ENCODE measurements at places on chromosomes 1 and 21.
A peak's percentile ranks its signal among the peaks of the same experiment; 100 is the strongest.

GRCh38 chr1:24235921-24236788 is 49.1 kb upstream of the IFNLR1 start:
- DNase-seq, result no peak

- DNase-seq, result peak; percentile 40
Measured at GRCh38 chr1:41806472-41807155, 112.1 kb downstream of the HIVEP3 start.

DNA sequence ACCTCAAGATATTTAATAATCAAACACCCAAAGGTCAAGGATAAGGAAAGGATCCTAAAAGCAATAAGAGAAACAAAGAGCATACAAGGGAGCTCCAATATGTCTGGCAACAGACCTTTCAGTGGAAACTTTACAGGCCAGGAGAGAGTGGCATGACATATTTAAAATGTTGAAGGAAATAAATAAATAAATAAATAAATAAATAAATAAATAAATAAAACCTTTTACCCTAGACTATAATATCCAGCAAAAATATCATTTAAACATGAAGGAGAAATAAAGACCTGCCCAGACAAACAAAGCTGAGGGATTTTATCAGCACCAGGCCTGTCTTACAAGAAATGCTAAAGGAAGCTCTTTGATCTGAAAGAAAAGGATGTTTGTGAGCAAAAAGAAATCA is 367.8 kb upstream of the PBX1 start:
- DNase-seq, result no peak

- DNase-seq, result no peak
Measured at GRCh38 chr1:18580047-18580446, 50.6 kb upstream of the PAX7 start.

GRCh38 chr1:72885841-72886240 is 603.5 kb upstream of the NEGR1 start:
- no peak for DNase-seq

GRCh38 chr1:114691061-114691460 is 4.3 kb downstream of the AMPD1 start:
- DNase-seq, result no peak

DNA sequence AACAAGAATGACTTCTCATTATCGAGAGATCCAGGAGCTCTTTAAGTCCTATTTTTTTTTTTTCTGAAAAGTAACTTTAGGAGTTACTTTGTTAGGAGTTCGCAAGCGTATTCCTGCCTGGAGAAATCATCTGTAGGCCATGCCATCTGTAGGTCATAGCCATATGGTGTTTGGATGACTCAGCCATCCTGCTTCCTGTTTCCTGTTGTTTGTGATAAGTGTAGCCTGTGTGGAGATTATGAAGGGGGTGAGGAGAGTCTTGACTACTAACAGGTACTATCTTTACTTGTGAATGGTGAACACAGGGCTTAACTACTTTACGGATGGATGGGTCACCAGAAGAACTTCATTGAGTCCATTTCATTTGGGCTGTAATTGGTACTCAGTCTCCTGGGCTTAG is 327.2 kb downstream of the PTPRU start:
- DNase-seq, result no peak

GRCh38 chr21:43853851-43854772 is 10.9 kb upstream of the AGPAT3 start:
- DNase-seq, result no peak

DNA sequence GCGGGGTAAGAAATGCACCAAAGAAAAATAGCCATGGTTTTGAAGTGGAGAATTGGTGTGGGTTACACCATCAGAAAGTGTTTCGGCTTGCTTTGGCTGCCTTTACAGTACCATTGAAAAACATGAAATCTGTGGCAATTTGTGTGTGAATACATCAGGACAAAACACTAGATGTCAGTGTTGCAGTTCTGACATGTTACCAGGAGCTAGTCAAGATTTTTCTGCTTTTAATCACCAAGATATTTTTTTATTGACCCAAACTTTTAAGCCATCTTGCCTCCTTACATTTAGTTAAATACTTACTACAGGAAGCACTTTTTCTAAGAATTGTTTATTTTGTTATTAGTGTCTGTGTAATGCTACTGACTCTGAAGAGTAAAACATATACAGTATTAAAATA is 14.3 kb downstream of the RRP15 start:
- no peak for DNase-seq

GRCh38 chr1:93328809-93329760 is 16.6 kb upstream of the DR1 start:
- no peak for DNase-seq

- no peak for DNase-seq
Measured at GRCh38 chr1:11432526-11432925, 46.4 kb upstream of the DISP3 start.

GRCh38 chr1:16321176-16321867 is 31.0 kb downstream of the FBXO42 start:
- no peak for DNase-seq

GRCh38 chr1:46394108-46394871 is at the start of gene FAAH:
FAAH (plus strand) TSS chr1:46394317; CDS start chr1:46394349, 32 bp downstream.
- DNase-seq, result peak; percentile 53

DNA sequence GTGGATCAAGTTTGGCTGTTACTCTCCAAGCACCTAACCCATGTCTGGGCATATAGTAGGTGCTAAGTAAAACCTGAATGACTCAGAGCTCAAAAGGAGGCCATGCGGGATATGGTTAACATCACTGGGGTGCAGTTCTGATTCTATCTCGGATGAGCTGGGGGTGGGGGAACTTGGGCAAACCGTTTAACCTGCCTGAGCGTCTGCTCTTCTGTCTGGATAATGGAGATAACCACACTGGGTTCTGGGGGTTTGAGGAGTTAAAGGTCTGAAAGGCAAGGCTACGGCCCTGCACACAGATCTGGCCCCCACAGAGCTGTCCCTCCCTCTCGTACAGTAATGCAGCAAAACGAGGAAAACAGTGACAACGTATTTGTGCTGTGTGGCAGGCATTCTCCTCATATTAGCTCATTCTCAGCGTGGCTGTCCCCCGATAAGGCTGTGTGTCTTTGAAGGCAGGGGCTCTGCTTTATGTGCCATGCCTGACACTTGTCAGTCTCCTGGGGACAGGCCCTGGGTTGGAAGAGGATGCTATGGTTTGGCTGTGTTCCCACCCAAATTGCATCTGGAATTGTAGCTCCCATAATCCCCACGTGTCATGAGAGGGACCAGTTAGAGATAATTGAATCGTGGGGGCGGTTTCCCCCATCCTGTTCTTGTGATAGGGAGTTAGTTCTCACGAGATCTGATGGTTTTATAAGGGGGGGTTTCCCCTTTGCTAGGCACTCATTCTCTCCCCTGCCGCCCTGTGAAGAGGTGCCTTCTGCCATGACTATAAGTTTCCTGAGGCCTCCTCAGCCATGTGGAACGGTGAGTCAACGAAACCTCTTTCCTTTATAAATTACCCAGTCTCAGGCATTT is 6.8 kb upstream of the ALDH4A1 start:
- no peak for DNase-seq

DNA sequence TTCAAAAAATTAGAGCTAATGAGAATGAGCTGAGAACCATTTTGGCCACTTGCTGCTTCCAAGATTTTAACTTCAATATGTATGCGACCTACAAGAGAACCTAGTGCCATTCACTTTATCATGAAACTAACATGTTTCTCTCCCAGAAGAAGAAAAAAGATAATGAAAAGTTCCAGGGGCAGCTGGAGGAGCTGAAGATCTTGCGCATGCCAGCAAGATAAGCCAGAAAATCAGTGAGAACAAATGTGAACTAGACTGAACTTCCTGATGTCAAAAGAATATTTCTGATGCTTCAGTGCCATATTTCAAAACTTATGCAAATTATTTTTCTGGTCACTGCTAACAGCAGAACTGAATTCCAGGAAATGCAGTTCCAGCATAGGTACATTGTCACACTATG is 1265.1 kb downstream of the BRINP3 start:
- DNase-seq, result no peak

GRCh38 chr1:97802011-97802410 is 118.8 kb downstream of the DPYD start:
- no peak for DNase-seq

GRCh38 chr1:182109771-182110170 is 48.3 kb upstream of the ZNF648 start:
- no peak for DNase-seq

GRCh38 chr1:23984417-23985186 is 4.5 kb upstream of the SRSF10 start:
- no peak for DNase-seq

DNA sequence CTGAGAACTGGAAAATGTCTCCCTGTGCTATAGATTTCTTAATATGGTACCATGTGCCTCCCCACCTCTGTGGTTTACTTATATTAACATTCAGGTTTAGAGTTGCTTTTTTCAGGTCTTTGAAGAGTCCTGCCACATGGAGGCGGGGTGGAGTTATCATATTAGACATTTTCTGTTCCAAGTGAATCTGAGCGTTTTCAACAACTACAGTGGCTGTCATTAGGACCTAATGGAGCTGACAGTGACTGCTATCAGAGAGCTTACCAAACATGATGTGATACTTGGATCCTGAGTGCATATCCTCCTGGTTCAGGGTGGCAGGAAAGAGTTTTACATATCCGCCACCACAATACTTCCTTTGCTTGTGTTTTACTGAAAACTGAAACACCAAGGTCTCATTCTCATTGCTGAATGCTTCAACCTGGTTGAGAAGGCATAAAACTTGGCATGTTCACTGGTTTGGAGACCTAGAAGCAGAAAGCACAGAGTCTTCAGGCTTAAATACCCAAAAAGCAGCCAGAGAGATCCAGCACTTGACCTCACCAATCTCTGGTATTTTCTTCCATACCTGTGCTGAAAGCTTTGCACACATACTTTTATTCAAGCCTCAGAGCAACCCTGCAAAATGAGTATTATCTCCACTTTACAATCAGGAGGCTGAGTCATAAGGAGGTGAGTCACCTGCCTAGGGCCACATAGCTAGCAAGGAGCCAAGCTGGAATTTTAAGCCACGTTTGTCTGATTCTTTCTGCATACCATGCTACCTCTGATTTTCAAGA is 47.4 kb upstream of the OSBPL9 start:
- DNase-seq, result peak; percentile 39

DNA sequence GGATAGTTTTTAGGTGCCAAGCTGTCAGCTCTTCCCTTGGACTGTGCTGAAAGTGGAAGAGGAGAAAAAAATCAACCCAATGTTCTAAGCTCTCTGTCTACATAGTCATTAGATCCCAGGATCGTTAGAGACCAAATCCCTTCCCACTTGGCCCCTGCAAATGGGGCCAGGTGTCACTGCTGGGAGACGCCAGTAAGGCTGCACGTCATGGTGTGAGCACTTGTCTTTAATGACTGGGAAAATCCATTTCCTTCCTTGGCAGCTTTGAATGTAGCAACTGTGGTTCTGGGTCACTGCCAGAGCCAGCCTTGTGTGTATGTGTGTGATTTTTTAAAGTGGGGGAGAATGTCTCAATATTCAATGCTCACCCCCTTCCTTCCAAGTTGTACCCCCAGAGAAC is 59.9 kb downstream of the MAN1C1 start:
- no peak for DNase-seq

DNA sequence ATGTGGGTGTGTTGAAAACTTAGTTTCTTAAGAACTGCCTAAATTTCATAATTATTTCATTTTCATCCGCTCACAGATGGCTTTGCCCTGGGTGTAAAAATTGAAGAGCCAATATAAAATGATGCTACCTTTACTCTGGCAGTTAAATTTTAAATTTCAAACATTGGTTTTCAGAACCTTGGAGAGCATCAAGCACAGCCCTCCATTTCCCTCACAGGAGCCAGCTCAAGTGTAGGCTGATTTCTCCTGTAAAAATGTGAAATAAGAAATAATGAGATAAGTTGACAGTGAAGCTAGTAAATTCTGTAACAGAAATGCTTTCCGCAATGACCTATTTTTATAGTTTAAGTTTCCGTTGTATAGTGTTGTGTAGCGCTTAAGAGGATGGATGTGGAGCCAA is 53.9 kb upstream of the AKT3 start:
- DNase-seq, result no peak

- DNase-seq, result no peak
Measured at GRCh38 chr1:7460807-7461206, 310.3 kb upstream of the VAMP3 start.

GRCh38 chr1:183652107-183652506 is 1.0 kb downstream of the APOBEC4 start:
- DNase-seq, result peak; percentile 17

GRCh38 chr1:96360036-96360795 is 361.4 kb upstream of the PTBP2 start:
- no peak for DNase-seq

- DNase-seq, result peak; percentile 51
Measured at GRCh38 chr21:42513151-42513984, at the start of gene SLC37A1. SLC37A1 (plus strand) TSS chr21:42513852; CDS start chr21:42518455, 4,603 bp downstream.

DNA sequence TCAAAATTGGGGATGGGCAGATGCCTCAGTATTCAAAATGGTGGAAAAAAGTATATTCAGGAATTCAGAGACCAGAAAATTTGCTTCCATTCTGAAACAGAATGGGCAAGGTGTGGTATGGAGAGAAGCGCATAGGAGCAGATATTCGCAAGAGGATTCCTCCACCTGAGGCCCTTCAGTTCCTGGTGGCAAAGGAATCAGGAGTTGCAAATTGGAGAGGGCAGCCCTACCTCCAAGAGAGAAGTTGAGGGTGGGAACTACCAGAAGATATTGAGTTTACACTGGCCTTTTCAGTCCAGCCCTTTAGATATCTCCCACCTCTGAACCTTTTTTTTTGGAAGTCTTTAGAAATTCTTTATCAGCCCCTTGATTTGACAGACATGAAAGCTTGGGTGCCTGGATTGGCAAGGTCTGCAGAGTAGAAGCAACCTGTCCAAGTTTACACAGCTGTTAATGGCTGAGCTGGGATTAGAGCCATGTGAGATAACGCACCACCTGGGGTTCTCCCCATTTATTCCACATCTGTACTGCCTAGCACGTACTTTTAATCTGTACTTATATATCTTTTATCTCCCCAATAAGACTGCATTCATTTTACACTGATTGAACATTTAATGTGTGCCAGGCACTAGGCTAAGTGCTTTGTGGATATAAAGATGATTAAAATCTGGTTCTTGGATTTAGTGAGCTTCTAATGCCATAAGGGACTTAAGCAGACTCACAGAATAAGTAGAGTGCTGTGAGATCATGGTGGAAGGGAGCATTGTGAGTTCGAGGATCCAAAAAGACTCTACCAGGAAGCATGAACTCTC is 99.5 kb downstream of the NGF start:
- no peak for DNase-seq

GRCh38 chr1:153434746-153435455 is 18.6 kb downstream of the S100A7A start:
- no peak for DNase-seq

DNA sequence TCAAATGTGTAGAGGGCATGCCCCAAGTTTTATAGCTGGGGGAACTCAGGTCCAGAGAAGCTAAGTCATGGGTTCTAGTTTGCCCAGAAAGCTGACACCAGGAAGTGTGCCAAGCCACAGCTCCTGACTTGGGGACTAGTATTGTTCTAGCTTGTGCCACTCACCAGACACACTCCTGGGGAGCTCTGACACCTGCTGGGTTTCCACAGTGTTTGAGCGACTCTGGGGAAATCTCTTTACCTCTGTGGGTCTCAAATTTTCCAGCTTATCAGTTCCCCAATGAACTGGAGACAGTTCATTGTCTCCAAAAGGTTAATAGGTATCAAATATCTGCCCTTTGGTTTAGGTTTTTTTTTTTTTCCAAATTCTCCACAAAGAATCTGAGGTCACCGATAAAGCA is 4.2 kb downstream of the KISS1 start:
- no peak for DNase-seq

- DNase-seq, result peak; percentile 67
Measured at GRCh38 chr1:23634840-23635651, 56.6 kb upstream of the RPL11 start.

All from naive thymus-derived CD8-positive, alpha-beta T cell (primary cell).